ENCODE measurements at places on chromosomes 1 and 21. TPM values are rescaled to one million over a fixed set of nuclear protein-coding genes. Genes with fewer than 3 reads are reported as not detected.

MYCL gene
- 0.12 TPM for total RNA-seq

GPX7 gene
- total RNA-seq = 14.4 TPM

TUT4 gene
- 60.4 TPM for total RNA-seq

FASLG gene
- 36.1 TPM for total RNA-seq

LMX1A gene
- not detected for total RNA-seq

PTPRC gene
- total RNA-seq = 674 TPM

CLCA1 gene
- total RNA-seq = not detected

G0S2 gene
- total RNA-seq = 0.70 TPM

FCRL2 gene
- not detected for total RNA-seq

ARL8A gene
- 50.0 TPM for total RNA-seq

TESK2 gene
- total RNA-seq = 3.0 TPM

DNAJC6 gene
- total RNA-seq = 4.1 TPM

GUCA2B gene
- not detected for total RNA-seq

AKR7A3 gene
- 0.33 TPM for total RNA-seq

RBM11 gene
- total RNA-seq = 2.2 TPM

TSACC gene
- total RNA-seq = not detected

LCE3D gene
- total RNA-seq = not detected

VASH2 gene
- 0.73 TPM for total RNA-seq

LYPD8 gene
- total RNA-seq = not detected

CASQ2 gene
- total RNA-seq = not detected

IL10 gene
- not detected for total RNA-seq

GPR25 gene
- total RNA-seq = not detected

CD53 gene
- 439 TPM for total RNA-seq

TRIM17 gene
- 2.6 TPM for total RNA-seq

SPRR2A gene
- total RNA-seq = not detected

FAM72B gene
- total RNA-seq = 41.1 TPM

PAQR7 gene
- total RNA-seq = 5.0 TPM

GJA9 gene
- not detected for total RNA-seq

ARMH1 gene
- 17.2 TPM for total RNA-seq

GABPA gene
- total RNA-seq = 23.9 TPM

TMEM51 gene
- total RNA-seq = not detected

TEDDM1 gene
- not detected for total RNA-seq

GNB1 gene
- 473 TPM for total RNA-seq

DMRTA2 gene
- not detected for total RNA-seq

HSD11B1 gene
- total RNA-seq = 0.91 TPM

PLA2G2A gene
- total RNA-seq = not detected

TSPAN2 gene
- total RNA-seq = 2.3 TPM

PTGS2 gene
- 2.2 TPM for total RNA-seq

FCMR gene
- 33.0 TPM for total RNA-seq

CYP4X1 gene
- not detected for total RNA-seq

KRTAP13-2 gene
- total RNA-seq = not detected

CYP2J2 gene
- 2.2 TPM for total RNA-seq

NBPF10 gene
- 2.0 TPM for total RNA-seq

C2CD4D gene
- 0.33 TPM for total RNA-seq

COL6A2 gene
- 17.9 TPM for total RNA-seq

DIO1 gene
- total RNA-seq = not detected

GOLT1A gene
- not detected for total RNA-seq

RNF2 gene
- 16.1 TPM for total RNA-seq

RGS13 gene
- 0.12 TPM for total RNA-seq

TRPM2 gene
- 21.2 TPM for total RNA-seq

LRRC71 gene
- not detected for total RNA-seq

C1QA gene
- not detected for total RNA-seq

HSD3B2 gene
- total RNA-seq = not detected

ABCD3 gene
- 21.2 TPM for total RNA-seq

TGFB2 gene
- total RNA-seq = not detected

OR2T2 gene
- total RNA-seq = not detected

OR10Z1 gene
- total RNA-seq = not detected

FAM131C gene
- 1.8 TPM for total RNA-seq
